Prostate gland (tissue), 2 donors: ENCODE measurements at places on chromosomes 7 and 10. TPM values are rescaled to one million over a fixed set of nuclear protein-coding genes. Genes with fewer than 3 reads are reported as not detected.

FAM20C gene
- 37.8 TPM for total RNA-seq

CABCOCO1 gene
- 1.0 TPM for total RNA-seq

EPHA1 gene
- total RNA-seq = 15.7 TPM

VENTX gene
- total RNA-seq = 1.8 TPM

PDK4 gene
- 61.3 TPM for total RNA-seq

DNA sequence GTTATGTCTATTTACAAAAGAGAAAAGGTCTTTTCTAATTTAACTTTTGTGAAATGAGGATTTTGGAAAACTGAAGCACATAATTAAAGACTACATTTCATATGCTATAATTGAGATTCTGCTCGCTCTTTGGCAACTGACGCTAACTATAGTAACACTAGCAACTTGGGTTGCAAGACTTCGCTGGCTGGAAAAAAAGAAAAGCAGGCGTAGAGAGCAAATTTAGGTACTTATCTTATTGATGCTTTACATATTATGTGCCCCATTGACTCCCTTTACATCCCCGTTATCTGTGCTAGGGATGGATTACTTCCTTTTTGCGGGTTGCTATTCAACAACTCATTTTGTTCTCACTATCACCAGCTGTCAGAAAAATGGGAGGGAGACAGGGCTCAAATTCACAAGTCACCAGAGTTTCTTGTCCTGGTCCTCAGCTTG lies 10.5 kb downstream of the SEMA3C start:
- no peak for DNase-seq

- DNase-seq = no peak
Measured at GRCh38 chr10:30986053-30986555, 45.6 kb downstream of the ZNF438 start.

DNA sequence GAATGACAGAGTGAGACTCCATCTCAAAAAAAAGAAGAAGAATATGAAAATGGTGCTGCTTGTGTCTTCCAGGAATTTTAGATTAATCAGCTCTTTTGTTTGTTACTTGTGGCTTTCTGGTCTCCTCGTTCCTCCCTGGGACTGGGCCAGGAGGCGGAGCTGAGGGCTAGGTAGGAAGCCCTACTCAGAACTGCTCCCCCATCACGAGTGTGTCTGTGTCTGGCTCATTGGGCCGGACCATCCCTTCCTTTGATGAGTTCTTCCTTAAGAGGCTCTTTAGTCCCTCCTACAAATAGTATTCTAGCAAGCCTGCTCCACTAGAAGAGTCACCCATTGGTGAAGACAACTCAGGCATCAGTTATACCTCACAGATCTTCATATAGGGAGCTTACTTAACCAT lies 56.8 kb upstream of the YAE1 start:
- no peak for DNase-seq

GRCh38 chr7:100968650-100969049 lies 715 bp upstream of the MUC12 start:
- DNase-seq = no peak
